ENCODE measurements at places on chromosomes 4 and X.

DNA sequence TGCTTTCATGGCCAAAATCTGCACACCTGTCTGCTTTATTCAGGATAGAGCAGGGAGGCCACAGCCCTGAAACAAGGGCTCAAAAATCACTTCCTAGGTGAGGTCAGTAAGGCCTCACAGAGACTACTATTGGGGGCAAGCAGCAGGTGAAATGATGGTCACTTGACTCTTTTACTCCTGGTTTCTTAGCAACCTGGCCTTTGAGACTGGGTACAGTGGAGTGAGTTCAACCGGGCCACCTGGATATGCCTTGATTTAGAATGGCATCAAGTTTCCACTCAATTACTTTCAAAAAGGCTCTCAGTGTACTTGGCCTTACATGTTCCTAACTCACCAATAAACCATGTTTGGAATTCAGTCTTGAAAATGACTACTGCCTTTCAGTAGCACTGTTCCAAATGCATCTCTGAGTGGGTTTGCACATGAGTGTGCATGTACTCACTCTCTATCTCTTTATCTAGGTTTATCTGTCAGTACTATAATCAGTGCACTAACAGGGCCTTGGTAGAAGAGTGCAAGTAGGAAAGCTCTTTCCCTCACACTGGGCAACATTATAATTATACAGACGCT is 388.2 kb downstream of the OPHN1 start:
- no peak for DNase-seq

GRCh38 chr4:8373270-8373972 is 67.1 kb downstream of the ACOX3 start:
- no peak for DNase-seq

GRCh38 chr4:139857977-139858376 is 192.4 kb downstream of the MGST2 start:
- no peak for DNase-seq

DNA sequence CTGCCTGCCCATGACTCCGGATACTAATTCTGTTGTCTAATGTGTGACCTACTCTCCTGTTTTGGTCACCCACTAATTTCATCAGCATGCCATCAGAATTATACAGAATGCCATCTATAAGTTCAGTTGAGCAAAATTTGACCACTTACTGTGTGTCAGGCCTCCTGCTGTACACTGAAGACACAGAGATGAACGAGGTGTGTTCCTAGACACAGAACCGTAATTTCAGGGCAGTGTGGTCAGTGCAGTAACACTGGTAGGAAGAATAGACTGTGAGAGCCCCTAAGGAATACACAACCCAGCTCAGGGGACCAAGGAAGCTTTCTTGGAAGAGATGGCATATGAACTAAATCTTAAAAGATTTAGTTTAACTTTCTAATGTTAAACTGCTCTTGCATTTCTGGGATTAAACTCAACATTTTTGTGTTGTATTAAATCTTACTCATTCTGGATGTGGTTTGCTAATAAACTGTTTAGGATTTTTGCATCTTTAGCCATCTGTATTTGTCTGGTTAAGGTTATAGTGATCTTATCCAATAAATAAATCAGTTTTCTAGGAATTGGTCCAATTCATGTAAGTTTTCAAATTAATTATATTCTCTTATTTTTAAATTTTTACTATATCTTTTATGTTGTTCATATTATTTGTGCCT is 34.3 kb downstream of the KANTR start:
- no peak for DNase-seq

DNA sequence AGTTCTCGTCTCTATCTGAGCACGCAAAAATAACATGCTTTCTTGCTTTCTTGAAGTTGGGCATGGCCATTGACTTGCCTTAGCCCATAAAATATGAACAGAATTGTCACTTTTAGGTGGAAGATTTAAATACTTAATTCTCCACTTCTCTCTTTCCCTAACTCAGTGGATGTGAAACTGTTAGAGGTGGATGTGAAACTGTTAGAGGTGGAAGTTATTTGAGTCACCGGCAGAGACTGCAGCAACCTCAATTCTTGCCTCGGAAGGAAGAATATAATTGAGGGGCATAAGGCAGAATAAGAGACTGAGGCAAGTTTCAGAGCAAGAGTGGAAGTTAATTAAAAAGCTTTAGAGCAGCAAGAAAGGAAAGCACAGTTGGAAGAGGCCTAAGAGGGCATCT is 2.8 kb upstream of the PARM1 start:
- no peak for DNase-seq

DNA sequence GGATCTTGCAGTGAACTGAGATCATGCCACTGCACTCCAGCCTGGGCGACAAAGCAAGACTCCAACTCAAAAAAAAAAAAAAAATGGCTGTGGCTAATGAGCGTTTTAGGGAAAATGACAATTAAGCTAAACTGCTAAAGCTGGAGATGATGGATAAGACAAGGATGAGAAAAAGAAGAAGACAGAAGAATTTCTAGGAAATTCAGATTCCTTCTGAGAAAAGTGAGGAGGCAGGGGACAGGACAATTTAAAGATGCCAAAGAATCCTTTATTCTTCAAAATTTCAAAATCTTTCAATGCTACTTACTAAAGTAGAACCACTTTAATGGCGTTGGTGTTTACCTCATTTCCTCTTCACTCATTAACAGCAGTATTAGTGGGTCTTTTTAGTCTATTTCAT is 7.7 kb downstream of the PALLD start:
- no peak for DNase-seq

GRCh38 chrX:136304493-136304892 is 3.7 kb downstream of the ADGRG4 start:
- DNase-seq: no peak

Measured in neural progenitor cell (in vitro differentiated cells).